ENCODE measurements at places on chromosomes 2 and 18. TPM values are rescaled to one million over a fixed set of nuclear protein-coding genes. Genes with fewer than 3 reads are reported as not detected.
A peak's percentile ranks its signal among the peaks of the same experiment; 100 is the strongest.

FAP gene
- 8.7 TPM for total RNA-seq

MTIF2 gene
- total RNA-seq = 60.7 TPM

PTPRN gene
- total RNA-seq = not detected

VAMP5 gene
- 3.0 TPM for total RNA-seq

IL36G gene
- not detected for total RNA-seq

LIMS1 gene
- 74.9 TPM for total RNA-seq

IL37 gene
- total RNA-seq = not detected

DNA sequence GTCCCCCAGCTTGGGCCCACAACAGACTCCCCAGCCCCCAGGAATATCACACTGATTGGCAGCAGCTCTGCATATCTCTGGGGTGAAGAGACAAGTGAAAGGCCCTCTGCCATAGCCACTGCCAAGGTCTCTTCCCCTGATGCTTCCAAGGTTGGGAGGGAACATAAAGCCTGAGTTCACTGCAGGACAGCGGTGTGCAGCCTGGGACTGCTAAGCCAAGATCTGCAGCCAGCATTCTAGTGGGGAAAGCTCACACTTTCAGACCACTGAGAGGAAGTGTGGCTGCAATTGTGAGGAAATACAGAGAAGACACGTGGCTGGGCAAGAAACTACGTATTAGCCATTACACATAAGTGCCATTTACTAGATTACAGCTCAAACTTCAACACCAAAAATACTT lies 100.7 kb downstream of the MAIP1 start:
- DNase-seq = no peak

DNA sequence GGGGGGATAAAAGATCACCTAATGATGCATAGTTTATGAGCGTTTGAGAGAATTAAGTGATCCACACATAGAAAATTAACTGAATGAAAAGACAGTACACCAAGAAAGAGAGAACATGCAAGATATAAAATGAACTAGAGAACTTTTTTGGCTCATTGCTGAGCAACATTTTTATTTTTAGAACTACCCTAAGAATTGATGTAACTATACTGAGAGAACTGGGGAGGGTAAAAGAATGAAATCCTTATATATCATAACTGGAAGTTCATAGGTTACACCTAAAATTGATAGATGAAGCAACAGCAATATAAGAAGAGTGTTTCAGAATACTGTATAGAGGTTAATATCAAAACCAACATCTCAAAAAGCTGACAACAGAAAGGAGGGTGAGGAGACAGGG lies 55.6 kb downstream of the USP34 start:
- no peak for DNase-seq

DNA sequence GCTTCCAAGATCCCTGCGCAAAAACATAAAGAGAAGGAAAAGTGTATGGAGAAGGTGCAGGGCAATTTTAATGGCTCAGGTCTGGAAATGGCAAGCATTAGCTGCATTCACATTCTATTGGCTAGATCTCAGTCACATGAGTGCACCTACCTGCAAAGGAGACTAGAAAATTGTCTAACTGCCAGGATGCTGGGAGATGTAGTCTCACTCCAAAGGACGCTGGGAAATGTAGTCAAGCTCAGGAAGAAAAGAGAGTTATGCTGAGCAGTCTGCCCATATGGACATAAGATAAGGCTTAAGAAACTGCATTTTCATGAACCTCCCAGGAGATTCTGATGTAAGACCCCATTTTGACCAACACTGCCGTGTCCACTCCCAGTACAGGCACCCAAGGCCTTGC lies 9.5 kb upstream of the KLHL29 start:
- DNase-seq = peak; percentile 63

- DNase-seq = no peak
These were observed 40.5 kb downstream of the ANKRD12 start for GRCh38 chr18:9177031-9177430.

DNA sequence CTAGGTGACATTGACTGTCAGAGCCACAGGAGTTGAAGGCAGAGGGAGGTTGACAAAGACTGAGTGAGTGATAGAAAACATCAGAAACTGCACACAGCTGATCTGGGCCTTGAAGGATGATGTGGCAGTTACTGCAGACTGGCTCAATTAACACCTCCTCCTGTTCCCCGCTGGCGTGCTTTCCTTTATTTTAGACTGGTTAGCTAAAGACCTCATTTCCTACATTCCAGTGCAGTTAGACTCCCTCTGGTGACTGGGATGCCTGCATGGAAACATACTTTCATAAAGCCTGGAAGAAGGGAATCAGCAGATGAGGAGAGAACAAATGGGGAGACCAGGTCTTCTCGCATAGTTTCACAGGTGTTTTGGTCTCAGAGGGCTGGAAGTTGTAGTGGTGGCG lies 7.1 kb downstream of the TPGS2 start:
- DNase-seq = no peak

DNA sequence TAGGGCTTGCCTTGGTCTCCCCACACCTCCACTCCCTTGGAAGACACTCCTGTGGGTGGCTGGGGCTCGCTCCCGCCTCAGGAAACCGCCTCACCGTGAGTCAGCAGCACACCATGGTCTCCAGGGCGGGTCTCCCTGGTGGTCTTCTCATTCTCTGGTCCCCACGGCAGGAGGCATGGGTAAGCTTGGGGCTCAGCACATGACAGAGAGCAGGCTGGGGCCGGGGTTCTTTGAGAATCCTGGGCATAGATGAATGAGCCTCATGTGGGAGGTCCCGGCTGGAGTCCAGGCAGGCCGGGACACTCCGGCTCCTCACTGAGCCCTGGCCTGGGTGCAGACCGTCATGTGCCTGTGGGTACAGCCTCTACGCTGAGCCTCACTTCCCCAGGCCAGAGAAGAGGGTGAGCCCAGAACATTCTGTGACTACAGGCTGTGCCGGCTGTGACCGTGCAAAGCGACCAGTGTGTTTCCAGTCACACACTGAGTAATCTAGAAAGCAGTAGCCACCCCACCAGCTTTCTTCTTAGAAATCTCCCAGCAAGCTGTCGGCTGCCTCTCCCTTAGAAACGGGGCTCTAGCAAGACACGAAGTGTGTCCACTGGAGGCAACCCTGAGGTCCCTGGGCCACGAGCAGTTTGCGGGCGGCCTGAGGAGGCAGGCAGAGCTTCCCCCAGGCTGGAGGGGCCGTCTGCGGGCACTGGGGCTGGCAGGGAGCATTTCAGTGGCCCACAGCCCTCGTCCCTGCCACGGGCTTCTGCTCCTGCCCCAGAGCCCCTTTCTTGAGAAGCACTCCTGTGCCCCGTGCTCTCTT lies 93.1 kb downstream of the RHOB start:
- peak; percentile 47 for DNase-seq

DNA sequence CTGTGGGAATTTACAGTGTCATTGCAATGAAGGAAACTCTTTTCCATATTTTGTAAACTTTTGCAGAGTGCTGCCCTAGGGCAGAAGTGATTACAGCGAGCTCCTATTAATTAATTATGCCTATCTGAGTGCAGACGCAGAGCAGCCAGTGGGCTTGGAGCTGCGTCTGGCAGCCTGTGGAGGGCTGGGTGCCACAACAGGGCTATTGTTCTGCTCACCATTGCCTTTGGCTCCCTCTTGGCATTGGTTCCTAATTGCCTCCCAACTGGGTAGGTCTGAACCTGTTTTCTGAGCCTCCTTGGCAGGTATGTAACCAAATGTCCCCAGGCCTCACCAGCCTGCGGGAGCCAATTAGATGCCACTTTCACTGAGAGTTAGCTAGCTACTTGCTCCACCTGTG lies 25.6 kb upstream of the ITGB6 start:
- DNase-seq = peak; percentile 89

DNA sequence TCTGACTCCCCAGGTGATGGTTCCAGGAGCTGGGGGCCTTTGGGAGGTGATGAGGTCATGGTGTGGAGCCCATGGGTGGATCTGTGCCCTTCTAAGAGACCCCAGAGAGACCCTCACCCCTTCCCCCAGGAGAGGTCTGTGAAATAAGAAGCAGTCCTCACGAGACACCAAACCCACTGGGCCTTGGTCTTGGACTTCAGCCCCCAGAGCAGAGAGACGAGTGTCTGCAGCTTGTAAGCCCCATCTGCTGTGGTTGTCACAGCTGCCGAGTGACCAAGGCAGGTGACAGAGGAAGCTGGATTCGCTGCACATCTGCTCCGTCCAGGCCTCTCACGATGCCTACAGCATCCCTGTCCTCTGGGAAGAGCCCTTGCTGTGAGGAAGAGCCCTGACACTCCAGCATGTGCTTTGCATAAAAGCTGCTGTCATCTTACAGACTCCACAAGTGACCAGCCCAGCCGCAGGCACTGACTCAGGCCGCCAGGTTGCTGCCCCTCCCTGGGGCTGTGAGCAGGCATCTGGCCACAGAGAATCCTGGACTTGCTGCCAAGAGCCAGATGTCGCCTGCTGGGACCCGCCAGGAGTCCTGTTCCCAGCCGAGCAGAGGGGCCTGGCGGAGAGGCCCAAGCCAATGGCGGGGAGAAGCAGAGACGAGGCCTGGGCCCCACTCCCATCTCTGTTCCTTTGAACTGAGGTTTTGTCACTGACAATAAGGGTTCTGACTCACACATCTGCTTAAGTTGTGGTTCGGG lies 150.8 kb downstream of the PXDN start:
- DNase-seq = peak; percentile 82

All from MCF 10A (cell line).